IPS DF 19.7 (cell line): ENCODE measurements at places on chromosomes 2 and 18.

DNA sequence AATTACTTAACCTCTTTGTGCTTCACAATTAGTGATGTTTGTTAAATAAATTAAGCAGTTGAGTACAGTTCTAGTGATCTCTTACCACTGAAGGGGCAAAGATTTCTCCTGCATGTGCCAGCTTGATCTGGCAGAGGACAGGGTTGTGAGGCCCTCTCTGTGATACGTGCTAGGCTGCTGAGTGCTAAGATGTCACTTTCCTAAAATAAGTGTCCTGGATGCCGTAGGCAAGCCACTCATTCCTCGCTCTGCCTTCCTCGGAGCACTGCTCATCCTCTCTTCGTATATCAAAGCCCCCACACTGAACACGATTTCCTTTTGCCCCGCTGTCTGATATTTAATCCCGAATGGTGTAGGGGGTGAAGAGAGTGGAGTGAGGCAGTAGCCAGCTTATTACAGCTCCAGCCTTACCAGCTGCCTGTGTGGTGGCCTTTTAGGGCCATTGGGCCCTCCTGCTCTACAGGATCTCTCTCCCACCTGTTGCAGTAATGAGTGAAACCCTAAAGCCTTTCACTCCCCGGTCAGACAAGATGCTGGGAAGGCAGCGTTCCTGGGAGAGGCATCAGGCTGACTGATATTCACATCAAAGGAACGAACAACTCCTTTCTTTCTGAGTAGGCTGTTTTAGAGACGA lies 40.5 kb downstream of the PTPRM start:
- DNase-seq: no peak

DNA sequence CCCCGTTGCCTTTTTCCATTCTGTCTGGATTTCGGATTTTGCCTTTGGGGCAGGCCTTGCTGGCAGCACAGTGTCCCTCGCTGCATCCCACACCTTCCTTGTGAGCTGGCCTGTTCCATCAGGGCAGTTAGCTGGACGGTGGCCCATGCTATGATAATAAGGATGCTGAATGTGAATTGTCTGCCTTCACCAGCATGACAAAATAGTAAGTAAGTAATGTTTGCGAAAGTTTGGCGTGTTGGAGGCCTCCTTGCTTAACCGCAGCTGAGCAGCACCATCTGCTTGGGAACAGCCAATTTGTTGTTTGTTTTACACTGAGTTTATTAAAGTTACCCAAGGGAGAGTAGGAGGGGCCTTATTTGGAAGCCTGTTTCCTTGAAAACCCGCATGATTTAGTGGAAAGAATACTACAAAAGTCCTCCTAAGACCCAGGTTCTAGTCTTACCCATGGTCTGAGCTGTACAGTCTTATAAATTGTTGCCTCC lies 469.7 kb upstream of the FANCL start:
- no peak for DNase-seq

GRCh38 chr2:26558271-26559043 lies 80.5 kb upstream of the OTOF start:
- DNase-seq: no peak

GRCh38 chr18:64399566-64399965 lies 250.7 kb upstream of the LINC00305 start:
- no peak for DNase-seq

DNA sequence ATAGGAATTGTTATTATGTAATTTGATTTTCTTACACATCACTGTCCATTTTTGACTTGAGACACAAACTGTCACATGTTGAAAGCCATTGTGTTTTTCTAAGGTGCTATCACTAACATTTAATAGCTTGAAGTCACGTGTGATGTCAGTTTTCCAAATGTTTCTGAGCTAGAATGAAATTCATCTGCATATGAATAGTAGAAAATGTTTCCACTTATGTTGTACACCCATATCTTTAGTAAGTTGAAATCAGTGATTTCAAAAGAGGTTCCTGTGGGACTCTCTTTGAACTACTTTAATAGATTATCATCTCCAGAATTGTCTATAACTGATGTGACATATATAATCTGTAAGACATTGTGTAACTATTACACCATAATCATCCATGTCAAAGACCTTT lies 27.8 kb downstream of the ABCG5 start:
- DNase-seq: no peak

GRCh38 chr2:171741189-171741588 lies 53.9 kb downstream of the DYNC1I2 start:
- DNase-seq: no peak

- no peak for DNase-seq
Measured at GRCh38 chr2:171878481-171878993, 15.5 kb downstream of the SLC25A12 start.

DNA sequence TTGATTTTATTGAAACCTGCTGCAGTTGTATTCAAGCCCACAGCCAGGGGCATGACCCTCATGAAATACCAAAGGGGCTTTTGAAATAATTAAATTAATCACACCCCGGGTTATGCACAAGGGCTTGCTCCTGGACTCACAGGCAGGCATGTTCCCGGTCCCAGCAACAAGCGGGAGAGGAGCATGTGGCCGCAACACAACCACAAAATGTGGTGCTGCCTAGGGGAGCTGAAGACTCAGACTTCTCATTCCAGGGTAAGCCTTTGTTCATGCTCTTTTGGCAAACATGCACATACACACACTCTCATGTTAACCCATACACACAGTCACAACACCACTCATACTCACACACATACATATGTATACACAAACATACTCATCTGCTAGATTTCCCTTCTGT lies 233.7 kb upstream of the SMAD2 start:
- DNase-seq: no peak

GRCh38 chr18:58114766-58115165 lies 70.7 kb downstream of the NEDD4L start:
- no peak for DNase-seq

GRCh38 chr2:191204433-191204832 lies 40.8 kb upstream of the MYO1B start:
- no peak for DNase-seq

DNA sequence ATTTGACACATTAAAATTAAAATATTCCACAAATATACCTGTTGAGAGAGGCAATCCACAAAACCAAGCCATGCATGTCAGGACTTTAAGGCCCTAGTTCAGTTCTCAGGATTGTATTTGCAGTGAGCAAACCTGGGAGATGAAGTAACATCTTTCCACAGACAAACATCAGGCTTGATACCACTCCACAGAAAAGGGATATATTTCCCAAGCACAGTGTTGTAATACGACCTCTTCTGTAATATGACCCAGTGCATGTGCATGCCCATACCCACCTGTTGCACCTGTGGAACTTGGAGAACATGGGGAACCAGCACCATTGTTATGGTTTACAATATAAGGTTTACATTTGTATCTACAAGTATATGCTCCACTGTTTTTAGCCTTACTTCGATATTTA lies 184.0 kb downstream of the PDE11A start:
- no peak for DNase-seq

- no peak for DNase-seq
Measured at GRCh38 chr18:21747764-21748693, 7.4 kb downstream of the MIB1 start.

GRCh38 chr18:36212301-36213171 lies 25.2 kb downstream of the MOCOS start:
- DNase-seq: no peak

- no peak for DNase-seq
Measured at GRCh38 chr18:21117409-21118131, 6.0 kb upstream of the ROCK1 start.

DNA sequence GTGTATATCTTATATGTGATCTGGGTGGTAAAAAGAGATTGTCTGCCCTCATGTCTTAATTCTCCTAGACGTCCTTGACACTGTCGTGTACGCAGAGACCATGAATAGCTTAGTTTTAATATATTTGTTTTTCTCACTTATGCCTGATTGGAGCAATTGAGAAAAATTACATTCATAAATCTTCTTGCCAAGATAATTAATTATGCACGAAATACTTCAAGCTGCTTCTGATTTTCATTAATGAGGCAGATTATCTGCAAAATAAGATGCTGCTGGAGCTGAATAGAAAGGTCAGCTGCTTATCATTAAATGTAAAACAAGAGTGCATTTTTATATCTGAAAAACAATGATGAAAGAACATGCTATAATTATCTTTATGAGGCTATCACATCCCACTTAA lies 95.9 kb downstream of the CCDC141 start:
- no peak for DNase-seq

GRCh38 chr18:12645751-12646203 lies 12.1 kb downstream of the SPIRE1 start:
- no peak for DNase-seq

DNA sequence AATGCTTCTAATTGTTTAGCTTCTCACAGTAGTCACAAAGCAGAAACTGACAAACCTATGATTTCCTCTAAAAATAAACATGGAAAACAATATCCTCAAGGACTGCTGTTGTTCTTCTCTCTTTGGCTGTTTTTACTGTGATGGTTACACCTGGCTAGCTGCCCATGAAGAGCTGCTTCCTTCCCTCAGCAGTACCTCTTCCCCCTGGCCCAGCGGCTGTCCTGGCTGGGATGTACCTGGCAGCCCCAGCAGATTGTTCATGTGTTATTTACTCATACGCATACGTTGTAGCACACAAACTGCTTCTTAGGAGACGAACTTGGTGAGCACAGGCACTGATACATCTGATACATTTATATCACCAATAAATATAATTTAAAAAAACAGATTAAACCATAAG lies 27.4 kb downstream of the NEMP2 start:
- no peak for DNase-seq

DNA sequence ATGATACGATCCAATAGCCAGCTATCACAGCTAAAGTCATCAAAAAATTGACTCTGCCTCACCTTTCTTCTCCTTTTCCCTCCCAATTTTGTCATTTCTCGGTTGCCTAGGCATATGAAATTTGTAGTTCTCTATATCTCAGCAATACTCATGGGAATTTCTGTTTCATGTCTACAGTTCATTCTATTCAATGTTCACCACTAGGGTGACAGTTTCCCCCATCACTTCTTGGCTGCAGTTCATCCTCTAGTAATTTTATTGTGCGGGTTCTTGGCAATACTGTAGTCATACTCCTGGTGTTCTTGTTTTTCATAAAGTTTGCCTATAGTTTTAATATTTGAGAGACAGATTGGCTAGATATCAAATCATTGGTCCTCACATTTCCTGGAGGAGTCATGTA lies 872.2 kb upstream of the ID2 start:
- no peak for DNase-seq

DNA sequence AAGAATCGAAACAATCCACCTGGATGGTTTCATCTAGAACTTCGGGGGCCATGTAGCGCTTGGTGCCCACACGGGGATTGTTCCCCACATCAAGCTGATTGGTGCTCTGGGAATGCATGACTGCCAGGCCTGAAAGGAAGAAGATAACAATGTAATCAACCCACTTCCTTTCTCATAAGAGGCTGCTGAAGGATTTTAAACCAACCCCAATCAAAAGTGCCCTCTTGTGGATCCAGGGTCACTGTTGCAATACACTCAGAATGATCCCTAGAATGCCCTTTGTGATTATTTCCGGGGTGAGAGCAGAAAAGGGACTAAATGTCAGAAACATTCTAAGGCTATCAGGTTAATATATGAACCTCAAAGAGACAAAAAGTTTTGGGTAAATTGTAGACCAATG lies 115.2 kb downstream of the ACVR1 start:
- no peak for DNase-seq

- no peak for DNase-seq
Measured at GRCh38 chr2:10920764-10921388, 9.1 kb downstream of the KCNF1 start.

GRCh38 chr2:190683802-190684201 lies 34.9 kb downstream of the NAB1 start:
- no peak for DNase-seq

DNA sequence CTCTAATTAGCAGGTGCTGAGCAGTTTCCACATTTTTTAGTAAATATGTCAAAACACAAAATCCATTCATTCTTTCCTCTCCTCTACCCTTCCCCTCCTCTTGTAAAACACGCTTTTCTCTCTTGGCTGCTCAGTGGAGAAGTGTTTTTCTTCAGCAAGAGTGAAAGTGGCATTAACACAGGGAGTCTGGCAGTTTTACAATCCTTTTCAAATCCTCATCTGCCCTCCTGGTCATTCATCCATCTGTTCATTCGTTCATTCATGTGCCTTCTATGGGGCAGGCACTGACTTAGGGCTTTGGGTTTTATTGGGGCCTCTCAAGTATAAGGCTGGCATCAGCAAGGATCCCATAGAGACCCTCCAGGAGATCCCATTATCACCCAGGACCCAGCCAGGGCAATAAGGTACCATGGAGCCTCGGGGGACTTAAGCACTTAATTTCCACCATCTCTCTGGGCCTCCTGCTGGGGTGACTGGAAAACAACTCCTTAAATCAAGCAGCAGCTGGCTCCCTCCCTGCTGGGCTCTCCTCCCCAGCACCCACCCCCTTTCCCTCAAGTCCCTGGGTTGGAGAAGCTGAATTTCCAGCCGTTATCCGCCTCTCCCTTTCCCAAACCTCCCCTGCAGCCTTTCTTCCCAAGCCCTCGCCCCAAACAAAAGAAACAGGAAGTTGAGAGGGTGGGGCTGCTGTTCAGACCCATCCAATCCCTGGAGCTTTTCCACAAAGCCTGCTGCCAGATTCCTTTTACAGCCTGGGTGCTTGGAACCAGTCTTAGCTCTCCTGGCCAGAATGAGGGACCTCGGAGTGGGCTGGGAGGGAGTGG lies 32.6 kb downstream of the MARCHF4 start:
- DNase-seq: peak; percentile 89

DNA sequence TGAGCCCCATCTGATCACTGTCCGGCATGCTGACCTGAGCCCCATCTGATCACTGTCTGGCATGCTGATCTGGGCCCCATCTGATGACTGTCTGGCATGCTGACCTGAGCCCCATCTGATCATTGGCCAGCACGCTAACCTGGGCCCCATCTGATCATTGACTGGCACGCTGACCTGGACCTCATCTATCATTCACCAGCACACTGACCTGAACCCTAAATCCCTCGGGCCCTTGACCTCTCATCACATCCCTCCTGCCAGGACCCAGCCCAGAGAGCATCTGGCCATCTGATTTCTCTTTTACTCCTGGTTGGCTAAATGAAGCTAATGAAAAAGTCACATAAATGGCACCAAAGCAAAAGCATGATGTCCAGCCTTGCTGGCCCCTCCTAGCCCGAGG lies 207.1 kb downstream of the NDUFA10 start:
- no peak for DNase-seq

GRCh38 chr2:86003967-86004366 lies 101.7 kb downstream of the POLR1A start:
- DNase-seq: no peak

DNA sequence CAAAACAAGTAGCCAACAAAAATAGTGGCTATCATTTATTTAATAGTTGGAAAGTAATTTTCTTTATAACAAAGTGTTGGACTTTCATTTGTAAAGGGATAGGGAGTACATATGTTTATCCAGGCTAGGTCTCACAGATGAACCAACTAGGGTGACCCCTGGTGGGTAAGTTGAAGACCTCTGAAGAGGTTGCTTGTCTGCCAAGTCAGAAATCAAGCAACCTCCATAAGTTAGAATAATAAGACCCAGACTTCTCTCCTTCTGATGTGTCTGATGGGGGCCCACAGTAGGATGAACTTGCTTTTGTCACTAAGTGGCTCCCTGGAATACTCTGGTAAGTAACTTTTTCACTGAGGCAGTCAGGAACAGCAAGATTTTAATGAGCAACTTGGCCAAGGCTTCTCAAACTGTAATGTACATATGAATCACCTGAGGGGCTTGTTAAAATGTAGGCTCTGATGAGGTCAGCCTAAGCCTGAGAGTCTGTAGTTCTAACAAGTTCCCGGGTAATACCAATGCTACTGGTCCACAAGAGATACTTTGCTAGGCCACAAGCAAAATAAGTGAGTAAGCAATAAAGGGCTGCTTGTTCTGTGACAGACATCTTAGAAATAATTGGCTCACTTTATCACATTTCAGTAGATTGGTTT lies 319.6 kb downstream of the PIK3C3 start:
- DNase-seq: no peak

GRCh38 chr2:171341394-171342066 lies 92.3 kb downstream of the METTL8 start:
- no peak for DNase-seq
